Cortex of kidney (tissue), 1 donor: ENCODE measurements at places on chromosomes 4 and X.

DNA sequence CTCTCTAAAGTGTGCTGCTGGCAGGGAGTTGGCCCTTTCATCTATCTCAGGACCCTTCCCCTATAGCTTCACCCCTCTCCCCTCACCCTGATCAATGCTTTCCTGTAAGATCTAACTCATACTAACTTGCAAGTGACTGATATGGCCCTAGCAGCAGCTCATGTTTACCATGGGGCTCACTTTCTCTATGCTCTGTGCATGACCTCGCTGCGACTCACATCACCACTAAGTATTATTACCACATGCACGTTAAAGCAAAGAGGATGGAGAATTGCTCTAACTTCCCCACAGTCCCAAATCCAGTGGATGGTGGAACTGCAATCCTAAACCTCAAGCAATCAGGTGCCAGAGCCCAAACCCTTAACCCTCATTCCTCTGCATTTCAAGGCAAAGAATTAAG lies 626.6 kb downstream of the MID1IP1 start:
- DNase-seq = no peak

DNA sequence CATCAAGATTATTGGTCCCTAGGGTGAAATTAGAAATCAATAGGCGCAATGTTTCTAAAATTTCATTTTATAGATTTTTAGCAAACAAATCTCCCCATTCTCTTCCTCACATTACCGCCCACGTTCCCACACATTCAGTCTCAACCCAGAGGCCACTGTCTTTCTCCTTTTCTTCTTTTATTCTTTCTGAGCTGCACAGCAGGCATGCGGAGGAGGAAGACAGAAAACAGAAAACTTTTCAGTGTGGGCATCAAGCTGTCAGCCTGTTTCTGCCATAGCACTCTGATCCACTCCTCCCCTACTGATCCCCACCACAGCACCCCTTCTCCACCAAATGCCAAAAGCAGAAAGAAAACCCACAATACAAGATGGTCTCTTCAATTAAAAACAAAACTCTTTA lies 94.8 kb upstream of the ADAMTS3 start:
- DNase-seq = no peak

- DNase-seq = no peak
Observed at GRCh38 chr4:165927366-165927765, 54.3 kb downstream of the TLL1 start.

- DNase-seq = no peak
Observed at GRCh38 chr4:12137575-12137974, 708.9 kb upstream of the HS3ST1 start.

- no peak for DNase-seq
Observed at GRCh38 chrX:43973249-43974099, at the start of gene NDP. Gene NDP (minus strand): TSS chrX:43973390. CDS start chrX:43958645, 14,745 bp downstream.

DNA sequence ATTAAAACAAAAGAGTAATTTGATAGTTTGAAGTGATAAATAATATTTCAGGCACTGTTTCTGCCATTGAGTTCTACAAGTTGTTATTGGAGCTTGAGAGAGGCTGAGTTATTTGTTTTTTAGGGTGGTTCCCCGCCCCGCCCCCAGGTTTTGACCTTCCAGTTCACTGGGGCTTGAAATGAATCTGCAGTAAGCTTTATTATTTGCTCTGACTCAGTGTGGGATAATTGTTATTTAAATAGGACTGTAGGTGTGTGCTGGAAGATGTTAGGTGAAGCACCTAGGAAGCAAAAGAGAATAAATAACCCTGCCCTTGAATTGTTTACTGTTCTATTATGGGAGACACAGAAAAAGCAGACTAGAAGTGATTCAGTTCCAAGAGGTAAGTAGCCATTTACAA lies 81.2 kb upstream of the KCNIP4 start:
- no peak for DNase-seq

- no peak for DNase-seq
Observed at GRCh38 chrX:97211070-97211469, 327.4 kb downstream of the RPA4 start.

DNA sequence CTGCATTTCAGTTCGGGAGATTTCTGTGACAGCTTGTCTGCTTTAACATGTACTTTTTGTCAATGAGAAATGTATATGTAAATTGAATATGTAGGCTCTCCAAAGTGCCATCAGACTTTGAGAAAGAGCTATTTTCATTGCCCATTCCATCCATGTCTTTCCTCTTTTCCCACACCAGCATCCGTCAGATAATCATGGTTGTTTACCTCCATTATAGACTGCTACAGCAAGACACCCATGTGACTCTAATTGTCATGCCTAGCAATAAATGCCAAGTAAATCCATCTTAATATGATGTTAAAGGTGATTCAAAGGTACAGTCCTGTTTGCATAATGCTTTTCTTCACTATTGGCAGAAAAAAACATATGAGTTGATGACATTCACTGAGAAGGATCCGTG lies 1019.3 kb upstream of the GRID2 start:
- DNase-seq = no peak

- no peak for DNase-seq
Observed at GRCh38 chr4:108335081-108335480, 166.3 kb upstream of the LEF1 start.

DNA sequence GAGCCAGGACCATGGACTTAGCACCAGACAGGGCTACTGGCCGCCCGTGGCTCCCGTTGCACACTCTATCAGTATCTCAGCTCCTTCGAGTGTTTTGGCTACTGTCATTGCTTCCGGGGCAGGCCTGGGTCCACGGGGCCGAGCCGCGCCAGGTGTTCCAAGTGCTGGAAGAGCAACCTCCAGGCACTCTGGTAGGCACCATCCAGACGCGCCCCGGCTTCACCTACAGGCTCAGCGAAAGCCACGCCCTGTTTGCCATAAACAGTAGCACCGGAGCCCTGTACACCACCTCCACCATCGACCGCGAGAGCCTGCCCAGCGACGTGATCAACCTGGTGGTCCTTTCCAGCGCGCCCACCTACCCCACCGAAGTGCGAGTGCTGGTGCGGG lies 1.6 kb downstream of the FAT4 start:
- DNase-seq = no peak

- DNase-seq = no peak
Observed at GRCh38 chr4:113687067-113687718, 74.3 kb downstream of the CAMK2D start.

GRCh38 chr4:60865273-60865672 lies 334.9 kb upstream of the ADGRL3 start:
- no peak for DNase-seq

DNA sequence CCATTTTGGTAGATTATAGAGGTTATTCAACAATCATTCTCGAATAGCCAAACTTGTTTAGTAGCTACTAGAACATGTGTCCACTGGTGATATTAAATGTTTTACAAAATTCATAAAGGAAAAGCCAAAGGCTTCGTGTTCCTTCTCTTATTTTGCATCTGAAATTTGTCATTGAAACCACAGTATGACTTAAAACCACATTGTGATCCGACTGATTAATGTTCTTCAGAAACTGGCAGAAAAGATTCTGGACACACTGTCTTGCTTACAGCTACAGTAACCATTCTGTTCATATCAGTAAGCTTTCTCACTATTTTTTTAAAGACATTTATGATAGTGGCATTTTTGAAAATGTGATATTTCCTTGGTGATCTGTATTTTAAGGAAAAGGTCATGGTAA lies 2.6 kb upstream of the SMARCA1 start:
- no peak for DNase-seq

GRCh38 chr4:143251348-143251747 lies 66.6 kb downstream of the USP38 start:
- no peak for DNase-seq

DNA sequence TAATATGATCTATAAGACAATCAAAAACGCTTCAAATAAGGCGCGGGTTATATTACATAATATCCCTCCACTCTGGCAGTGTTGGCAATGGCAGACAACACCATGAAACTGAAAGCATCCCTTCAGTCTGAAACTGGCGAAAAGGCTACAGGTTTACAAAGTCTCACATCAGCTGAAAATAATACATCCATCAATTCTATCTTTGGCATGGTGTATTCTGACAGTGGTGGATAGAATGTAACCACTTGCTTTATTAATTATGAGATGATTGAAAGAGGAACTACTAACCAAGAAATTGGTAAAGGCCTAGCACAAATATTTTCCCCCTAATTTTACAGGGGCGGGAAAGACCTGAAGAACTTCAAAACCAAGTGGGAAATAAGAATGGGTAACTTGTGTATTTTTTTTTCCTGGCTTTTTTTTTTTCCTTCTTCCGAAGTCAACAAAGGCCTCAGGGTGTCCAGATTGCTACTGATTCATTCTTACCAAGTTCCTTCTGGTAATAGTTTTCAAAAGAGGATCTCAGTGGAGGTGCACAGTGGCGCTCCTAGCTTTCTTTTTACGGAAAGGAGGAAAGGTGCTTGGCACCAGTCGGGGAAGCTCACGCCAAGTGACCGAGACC lies 728 bp downstream of the UBA6 start:
- no peak for DNase-seq

GRCh38 chrX:66050140-66050569 lies 10.3 kb upstream of the VSIG4 start:
- DNase-seq = no peak

- DNase-seq = no peak
Observed at GRCh38 chr4:85534120-85534519, 59.2 kb downstream of the ARHGAP24 start.

DNA sequence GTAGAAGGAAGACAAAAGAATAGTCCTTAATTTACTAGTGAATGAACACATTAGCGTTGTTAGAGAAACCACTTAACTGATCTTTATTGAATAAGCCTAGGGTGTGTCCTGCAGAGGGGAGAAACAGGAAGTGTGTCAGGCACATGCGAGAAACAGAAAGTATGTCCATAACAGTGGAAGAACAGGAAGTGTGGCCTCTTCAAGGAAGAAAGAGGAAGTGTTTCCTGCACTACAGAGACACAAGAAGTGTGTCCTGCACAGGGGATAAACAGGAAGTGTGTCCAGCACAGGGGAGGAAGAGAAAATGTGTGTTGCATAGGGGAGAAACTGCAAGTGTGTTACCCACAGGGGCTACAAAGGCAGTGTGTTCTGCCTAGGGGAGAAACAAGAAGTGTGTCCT lies 539.6 kb upstream of the PRKX start:
- no peak for DNase-seq

- DNase-seq = no peak
Observed at GRCh38 chr4:79661196-79661595, 253.2 kb upstream of the GK2 start.

- no peak for DNase-seq
Observed at GRCh38 chrX:134075894-134076718, 90.7 kb upstream of the GPC3 start.
